ENCODE measurements at places on chromosomes 7 and 10. TPM values are rescaled to one million over a fixed set of nuclear protein-coding genes. Genes with fewer than 3 reads are reported as not detected.

Gene ZNF488
- total RNA-seq: not detected

DNA sequence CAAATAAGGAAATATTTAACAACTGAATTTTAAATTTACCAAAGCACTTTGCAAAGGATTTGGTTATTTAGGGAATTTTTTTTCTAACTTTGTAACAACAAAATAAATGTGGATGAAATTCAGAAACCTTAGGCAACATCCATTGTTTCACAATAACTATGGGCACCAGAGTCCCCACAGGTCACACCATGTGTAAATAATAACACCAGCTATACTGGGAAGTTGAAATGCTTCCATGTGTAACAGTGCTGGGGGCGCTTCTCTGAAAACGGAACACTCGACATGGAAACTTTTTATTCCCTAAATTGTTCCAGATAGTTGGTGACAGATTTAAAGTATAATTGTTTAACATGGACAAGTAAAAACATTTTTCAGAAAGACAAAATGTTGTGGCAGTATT lies 818.6 kb downstream of the TNS3 start:
- H3K27me3 ChIP-seq: no peaks in the 10 kb centered on the region
- no peak overlapping the region for H3K27ac ChIP-seq
- H3K36me3 ChIP-seq: no peaks in the 10 kb centered on the region
- no peak for DNase-seq

Gene SFTPA1
- not detected for total RNA-seq

Gene LRRC18
- total RNA-seq: not detected

DNA sequence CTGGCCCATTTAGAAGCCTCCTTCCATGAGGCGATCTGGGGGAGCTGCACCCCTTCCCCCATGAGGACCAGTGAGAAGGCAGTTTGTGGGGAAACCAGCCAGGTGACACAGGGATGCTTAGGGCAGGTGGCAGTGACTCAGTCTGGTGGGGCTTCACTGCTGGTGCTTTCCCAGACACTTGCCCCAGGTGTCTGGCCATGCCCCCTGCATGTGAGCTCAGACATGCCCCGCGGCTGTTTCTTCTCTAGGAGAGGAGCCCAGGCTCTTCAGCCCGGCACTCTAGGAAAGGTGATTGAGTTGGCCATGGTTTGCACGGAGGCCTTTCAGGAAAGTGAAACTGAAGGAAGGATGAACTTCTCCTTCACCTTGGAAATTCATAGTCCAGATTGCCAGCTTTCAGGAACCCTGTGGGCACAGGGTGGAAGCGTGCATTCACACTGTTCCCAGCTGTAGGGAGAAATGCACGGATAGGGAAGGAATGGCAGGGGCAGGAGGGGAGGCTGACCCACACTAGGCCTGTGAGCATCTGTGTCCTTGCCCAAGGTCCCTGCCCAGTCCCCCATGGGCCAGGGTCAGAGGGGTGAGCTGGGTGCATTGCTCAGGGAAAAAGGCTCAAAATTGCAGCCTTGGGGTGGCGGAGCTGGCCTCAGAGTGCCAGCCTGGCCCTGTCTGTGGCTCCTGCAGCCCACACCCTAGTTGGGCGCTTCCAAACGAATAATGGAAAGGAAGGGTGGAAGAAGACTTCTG lies 359.1 kb downstream of the GLRX3 start:
- no peaks in the 10 kb centered on the region for H3K27me3 ChIP-seq
- H3K4me3 ChIP-seq: no peak overlapping the region
- H3K4me1 ChIP-seq: no peaks in the 10 kb centered on the region
- H3K36me3 ChIP-seq: no peaks in the 10 kb centered on the region
- H3K27ac ChIP-seq: no peak overlapping the region

Gene CFAP46
- total RNA-seq: not detected

GRCh38 chr10:47222461-47222860 lies 77.5 kb upstream of the GDF10 start:
- no peak for DNase-seq
- no peaks in the 10 kb centered on the region for H3K36me3 ChIP-seq
- no peaks in the 10 kb centered on the region for H3K27me3 ChIP-seq
- H3K4me1 ChIP-seq: no peaks in the 10 kb centered on the region

Gene STEAP1
- total RNA-seq: not detected

GRCh38 chr10:124306922-124307371 lies 111.8 kb downstream of the OAT start:
- H3K27ac ChIP-seq: no peak overlapping the region
- no peaks in the 10 kb centered on the region for H3K4me1 ChIP-seq
- no peak overlapping the region for H3K4me3 ChIP-seq
- DNase-seq: no peak
